Caco-2 (cell line): ENCODE measurements at places on chromosomes 16 and 17. TPM values are rescaled to one million over a fixed set of nuclear protein-coding genes. Genes with fewer than 3 reads are reported as not detected.

- no peak for DNase-seq
These were observed 204.6 kb downstream of the SEC14L1 start for GRCh38 chr17:77345260-77345910.

DNA sequence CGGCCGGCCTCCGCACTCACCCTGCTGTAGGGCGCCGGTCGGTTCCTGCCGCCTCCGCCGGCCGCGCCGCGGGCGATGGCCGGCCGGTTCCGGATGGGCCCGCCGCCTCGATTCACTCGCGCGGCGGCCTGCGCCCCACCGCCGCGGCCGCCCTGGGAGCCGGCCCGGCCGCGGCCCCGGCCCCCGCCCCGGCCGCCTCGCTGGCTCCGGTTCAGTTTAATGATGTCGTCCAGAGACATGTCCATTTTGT, 158 bp downstream of the ALYREF start:
- DNase-seq: no peak

DNA sequence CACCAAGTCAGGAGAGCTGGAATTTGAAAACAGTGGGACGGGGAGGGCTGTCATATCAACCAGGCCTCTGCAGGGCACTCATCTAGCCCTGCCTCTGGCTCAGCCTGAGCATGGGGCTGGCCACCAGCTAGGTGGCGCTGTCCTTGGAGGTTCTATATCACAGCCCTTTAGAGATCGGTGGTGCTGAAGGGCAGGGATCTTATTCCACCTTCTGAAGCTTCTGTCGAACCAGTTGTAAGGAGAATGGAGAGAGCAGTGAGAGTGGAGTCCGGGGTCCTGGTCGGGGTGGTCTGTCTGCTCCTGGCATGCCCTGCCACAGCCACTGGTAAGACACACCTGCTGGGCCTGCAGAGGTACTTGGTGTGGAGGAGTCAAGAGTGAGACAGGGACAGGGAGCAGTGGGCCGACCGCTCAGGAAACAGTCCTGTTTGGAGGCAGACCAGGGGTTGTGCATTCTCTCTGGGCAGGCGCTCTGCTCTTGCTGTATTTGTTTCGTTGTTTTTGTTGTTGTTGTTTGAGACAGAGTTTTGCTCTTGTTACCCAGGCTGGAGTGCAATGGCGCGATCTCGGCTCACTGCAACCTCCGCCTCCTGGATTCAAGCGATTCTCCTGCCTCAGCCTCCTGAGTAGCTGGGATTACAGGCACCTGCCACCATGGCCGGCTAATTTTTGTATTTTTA, at the start of gene CES3:
CES3 (plus strand) TSS at position 202 of the 680 bp plus-strand sequence; CDS start at position 244, 42 bp downstream.
- DNase-seq: peak; percentile 80

DNA sequence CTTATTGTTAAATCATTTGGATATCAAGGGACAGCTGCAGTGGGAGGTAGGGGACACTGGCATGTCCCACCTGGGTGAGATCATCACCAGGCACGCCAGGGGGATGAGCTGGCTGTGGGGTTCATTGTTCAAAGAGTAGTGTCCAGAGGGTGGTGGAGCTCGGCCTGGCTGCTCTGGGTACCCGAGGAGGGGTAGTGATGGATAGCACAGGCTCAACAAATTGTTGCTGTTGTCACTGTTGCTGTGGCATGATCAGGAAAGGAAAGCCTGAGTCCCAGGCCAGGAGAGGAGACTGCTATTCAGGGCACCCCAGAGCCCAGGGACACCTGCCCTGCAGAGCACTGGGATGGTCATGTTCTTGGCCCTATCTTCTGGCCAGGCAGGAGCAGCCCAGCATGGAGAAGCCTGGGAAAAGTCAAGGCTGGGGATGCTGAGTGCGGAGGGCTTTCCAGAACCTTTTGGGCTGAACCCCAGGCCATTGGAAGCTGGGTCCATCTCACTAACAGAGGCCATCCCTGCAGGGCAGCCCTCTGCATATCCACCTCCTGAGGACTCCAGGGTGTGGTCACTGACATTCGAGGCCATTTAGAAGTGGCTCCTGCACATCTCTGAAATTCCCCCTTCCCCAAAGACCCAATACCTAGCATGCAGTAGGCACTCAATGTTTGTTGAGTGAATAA, 12.1 kb downstream of the BEAN1 start:
- no peak for DNase-seq

GRCh38 chr16:68227850-68228553, 7.9 kb downstream of the ESRP2 start:
- no peak for DNase-seq

GRCh38 chr17:68646626-68647526, 45.7 kb upstream of the FAM20A start:
- no peak for DNase-seq

GRCh38 chr17:50283246-50283645, 9.0 kb downstream of the TMEM92 start:
- no peak for DNase-seq

GRCh38 chr16:82735673-82736091, 108.9 kb downstream of the CDH13 start:
- no peak for DNase-seq

DNA sequence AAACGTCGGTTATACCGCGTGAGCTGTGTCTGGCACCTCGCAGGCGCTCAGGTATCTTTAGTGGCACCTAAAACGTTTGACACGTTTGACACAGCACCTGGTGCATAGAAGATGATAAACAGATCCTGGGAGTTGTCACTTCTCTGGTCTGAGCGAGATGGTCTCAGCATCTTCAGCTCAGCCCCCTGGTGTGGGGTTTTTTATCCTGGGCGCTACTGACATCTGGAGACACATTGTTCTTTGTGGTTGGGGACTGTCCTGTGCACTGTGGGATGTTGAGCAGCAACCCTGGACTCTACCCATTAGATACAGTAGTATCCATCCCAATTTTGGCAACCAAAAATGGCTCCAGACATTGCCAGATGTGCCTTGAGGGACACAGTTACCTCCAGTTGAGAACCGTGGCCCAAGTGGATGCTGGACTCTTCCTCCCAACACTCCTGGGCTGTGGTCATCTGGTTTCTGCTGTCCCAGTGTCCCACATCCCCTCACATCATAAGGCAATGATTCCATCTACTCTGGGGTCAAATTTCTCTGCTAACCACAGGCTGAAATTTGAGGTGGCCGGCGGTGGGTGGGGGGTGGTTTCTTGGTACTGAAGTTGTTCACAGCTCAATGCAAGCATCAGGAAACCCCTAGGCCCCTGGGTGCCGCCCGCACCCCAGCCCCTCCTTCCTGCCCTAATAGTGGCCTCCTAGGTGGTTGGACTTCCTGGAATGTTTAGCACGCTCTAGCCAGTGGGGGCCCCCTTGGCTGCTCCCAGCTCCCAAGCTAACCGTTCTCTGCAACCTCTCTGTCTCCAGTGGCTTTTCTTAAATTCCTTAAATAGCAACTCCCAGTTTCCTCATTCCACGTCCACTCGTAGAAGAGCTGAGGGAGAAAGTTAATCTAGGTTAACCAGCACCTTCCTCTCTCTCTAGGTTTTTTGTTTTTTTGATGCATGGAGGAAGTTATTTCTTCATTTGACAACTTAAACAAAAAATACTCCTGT, 124.8 kb downstream of the ABCC1 start:
- peak; percentile 79 for DNase-seq

DNA sequence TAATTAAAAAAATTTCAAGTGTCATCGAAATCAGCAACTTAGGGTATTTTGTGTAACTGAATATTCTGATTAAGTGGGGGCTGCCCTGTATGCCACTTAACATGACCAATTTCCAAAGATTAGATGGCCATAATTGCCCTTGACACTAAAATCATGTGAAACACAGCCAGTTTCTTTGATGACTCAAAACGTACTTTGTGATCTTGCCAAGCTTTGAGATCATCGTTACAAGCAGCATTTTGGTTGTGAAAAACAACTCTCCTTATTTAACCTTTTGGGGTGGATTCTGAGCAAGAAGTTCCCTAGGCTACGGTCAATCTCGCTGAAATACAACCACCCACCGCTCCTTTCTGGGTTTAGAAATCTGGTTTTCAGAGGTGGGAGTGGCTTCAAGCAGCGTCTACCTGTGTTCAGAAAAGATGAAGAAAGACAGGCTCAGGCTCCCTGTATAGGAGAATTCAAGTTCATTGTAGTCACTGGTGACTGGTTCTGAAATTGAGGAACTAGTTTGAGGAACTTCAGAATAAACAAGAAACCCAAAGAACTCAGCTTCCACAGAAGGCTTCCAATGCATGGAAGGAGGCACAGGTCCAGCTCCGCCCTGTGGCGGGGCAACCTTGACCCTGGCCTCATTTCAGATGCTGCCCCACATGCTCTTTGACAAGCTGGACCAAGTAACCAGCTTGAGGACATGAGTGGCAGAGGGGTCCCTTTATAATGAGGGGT, 9.4 kb downstream of the MAP3K14 start:
- DNase-seq: no peak

- peak; percentile 53 for DNase-seq
These were observed 662 bp upstream of the TUBB3 start for GRCh38 chr16:89922477-89922883.

DNA sequence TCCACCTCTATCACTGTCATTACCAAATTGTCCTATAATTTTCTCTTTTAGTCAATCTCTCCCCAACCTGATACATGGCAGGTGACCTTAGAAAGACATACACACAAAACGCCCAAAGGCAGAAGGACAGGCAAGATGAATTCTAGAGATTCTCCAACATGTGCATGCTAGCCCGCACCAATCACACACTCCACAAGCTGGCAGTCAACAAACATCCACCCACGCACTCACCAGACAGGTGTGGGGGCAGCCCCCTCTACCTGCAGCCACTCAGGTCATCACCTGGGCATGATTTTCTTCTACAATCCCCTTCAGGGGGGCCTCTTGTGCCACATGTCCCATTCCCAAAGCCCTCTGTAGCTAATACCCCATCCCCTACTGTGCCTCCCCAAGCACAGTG, 9.5 kb downstream of the MPP2 start:
- DNase-seq: no peak

DNA sequence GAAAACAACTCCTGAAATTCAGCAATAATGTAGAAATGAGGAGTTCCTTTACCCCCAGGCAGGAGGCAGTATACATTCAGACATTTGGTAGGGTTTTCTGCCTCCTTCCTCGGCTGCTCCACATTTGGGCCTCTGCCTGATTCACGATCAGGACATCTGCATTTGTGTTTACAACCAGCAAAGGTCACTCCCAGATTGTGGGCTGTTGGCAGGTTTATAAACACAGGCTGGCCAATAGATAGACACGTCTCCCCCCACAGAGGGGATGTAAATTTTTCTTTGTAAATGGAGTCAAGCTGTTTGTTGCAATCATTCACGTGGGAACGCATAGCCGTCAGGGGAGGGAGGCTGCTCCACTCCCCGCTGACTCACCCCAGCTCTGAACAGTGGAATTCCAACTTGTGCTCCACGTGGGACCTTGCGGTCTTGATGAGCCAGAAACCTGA, 252.1 kb upstream of the N4BP1 start:
- no peak for DNase-seq

DNA sequence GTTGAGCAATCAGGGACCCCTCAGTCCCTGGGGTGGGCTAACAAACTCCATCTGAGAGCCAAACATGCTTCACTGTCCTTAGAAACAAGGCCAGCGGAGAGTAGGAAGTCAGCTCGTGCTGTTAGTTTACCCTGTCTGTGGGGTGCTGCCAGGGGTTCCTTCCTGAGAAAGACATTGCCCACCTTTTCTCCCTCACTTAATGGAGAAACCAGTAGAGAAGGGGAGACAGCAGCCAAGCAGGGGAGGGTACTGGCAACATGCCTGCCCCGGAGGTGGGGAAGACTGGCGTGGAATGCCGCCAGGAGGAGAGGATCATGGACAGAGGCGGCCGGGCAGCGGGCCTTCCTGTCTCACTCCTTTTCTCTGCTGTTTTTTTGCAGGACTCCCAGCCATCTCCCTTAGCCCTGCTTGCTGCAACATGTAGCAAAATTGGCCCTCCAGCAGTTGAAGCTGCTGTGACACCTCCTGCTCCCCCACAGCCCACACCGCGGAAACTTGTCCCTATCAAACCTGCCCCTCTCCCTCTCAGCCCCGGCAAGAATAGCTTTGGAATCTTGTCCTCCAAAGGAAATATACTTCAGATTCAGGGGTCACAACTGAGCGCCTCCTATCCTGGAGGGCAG, 19.9 kb downstream of the SP2 start:
- DNase-seq: no peak

- no peak for DNase-seq
These were observed 12.1 kb upstream of the USP10 start for GRCh38 chr16:84687715-84688114.

DNA sequence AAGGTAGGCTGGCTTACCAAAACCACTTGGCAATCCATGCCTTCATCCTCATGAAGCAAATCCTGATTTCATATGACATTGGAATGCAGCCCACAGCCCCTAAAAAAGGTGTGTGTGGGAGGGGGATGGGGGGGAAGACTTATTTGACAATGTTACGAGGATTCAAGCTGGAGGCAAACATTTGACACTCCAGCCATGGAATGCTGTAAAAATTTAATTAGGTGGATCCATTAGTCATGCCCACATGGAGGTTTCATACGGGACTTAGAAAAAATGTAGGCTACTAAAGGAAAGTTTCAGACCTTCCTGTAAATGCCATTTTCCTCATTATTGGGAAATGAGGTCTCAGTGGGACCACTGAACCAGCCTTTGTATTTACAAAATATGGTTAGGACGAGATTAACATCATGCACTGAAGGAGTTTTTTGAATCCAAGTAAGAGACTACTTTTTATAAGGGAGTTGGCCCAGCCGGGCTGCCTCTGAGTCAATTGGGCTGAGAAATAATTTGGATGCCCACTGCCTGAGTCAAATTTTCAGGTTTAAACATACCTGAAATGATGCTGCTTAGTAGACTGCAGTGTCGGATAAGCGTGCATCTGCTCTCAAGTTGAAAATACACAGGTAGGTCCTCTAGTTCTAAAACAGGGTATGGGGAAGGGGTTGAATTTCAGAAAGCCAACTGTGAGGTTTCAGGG, 44.6 kb upstream of the MAF start:
- no peak for DNase-seq

DNA sequence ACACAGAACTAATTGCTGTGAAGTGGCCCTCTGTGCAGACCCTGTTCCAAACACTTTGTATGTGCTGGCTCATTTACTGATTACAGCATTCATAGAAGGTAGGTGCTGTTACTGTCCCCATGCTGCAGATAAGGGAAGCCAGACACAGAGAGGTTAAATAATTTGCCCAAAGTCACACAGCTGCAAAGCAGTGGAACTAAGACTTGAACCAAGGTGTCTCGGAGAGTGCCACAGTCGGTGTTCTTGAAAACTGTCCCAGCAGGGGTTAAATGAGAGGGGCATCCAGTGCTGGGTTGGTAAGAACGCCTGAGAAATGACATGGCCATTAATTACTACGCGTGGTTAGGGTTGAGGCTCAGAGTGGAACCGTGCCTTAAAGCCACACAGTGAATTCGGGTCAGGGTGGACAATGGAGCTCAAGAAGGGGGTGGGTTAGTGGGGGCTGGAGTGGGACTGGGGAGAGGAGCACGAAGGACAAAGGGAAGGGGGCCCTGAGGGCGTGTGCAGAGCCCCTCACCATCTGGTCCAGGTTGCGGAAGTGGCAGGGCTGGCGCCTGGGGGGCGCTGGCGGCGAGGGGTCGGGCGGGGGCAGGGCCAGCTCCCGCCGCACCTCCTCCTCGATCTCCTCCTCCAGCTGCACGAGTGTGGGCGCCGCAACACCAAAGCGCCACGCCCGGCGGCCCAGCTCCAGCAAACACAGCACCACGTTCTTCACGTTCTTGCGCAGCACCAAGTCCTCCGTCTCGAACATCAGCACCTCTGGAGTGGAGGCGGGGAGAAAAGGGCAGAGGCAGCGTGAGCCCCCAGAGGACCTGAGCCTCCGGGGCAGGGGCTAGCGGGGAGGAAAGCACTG, 3.3 kb downstream of the GAS2L2 start:
- DNase-seq: no peak

Gene CCL3
- not detected in 2 replicates for total RNA-seq

Gene SECTM1
- total RNA-seq: 0.37 and 0.75 TPM in 2 replicates

Gene C17orf50
- total RNA-seq: not detected in 2 replicates

Gene PERCC1
- 2.0 and 2.1 TPM in 2 replicates for total RNA-seq

Gene TBC1D3I
- total RNA-seq: 0.50 and 1.00 TPM in 2 replicates

Gene MEOX1
- total RNA-seq: 0.72 and 1.7 TPM in 2 replicates
